ENCODE measurements at places on chromosomes 6 and 20.

DNA sequence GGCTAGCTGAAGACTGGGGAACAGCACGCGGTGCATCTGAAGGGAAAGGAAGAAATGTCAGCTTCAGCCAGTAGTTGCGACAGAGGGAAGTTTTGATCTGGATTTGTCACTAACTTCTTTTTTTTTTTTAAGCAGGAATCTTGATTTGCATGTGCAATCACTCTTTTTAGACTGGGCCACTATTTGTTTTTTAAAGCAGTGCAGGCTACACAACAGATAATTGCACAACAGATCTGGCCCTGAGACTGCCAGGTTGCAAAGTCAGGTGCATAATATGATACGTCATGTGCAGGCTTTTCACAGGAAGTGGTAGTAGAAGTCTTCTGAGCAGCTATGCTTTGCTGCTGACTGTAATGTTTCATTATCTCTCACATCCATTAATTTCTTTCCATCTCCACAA, 13.5 kb downstream of the PFDN4 start:
- DNase-seq: no peak

GRCh38 chr6:32147401-32148132, 4.2 kb downstream of the PRRT1 start:
- no peak for DNase-seq

- no peak for DNase-seq
Observed at GRCh38 chr6:32096394-32097258, 12.5 kb downstream of the TNXB start.

DNA sequence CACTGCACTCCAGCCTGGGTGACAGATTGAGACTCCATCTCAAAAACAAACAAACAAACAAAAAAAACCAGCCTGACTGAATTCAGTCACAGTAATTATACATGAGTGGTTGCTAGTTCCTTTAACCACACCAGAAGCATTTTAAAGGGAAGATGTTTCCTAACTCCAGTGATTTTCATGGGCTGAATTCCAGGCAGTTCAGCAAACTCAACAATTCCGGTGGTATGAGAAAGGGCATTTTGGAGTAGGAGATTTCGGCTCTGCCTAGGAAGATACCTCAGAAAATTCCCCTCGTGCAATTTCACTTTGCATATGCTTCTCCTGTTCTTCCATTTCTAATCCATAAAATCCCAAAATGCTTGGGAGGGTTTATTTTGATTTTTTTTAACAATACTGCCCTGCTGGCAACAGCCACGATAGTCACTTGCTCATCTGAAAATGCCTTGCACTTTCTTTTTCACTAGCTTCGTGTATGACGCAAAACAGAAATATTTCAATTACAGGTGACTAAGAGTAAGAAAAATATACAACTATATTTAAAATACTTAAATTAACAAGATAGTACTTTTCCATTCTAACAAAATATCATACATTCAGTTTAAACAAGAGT, 48.3 kb upstream of the IPCEF1 start:
- DNase-seq: no peak

GRCh38 chr6:121584586-121585369, 149.3 kb downstream of the GJA1 start:
- DNase-seq: no peak

GRCh38 chr6:152293404-152293803, 343.8 kb downstream of the SYNE1 start:
- no peak for DNase-seq

DNA sequence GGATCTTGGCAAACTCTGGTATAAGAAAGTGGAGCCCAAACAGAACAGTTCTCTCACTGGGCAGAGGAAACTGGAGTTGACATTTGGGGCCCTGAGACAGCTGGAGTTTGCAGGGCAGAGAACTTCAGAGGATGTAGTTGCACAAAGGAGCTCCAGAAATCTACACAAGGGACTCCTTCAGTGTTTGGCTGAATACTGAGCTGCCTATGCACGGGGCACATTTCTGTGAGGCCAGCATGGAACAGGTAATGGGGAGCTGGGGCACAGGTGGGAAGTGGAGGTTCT, 169.3 kb downstream of the ANKRD60 start:
- no peak for DNase-seq

DNA sequence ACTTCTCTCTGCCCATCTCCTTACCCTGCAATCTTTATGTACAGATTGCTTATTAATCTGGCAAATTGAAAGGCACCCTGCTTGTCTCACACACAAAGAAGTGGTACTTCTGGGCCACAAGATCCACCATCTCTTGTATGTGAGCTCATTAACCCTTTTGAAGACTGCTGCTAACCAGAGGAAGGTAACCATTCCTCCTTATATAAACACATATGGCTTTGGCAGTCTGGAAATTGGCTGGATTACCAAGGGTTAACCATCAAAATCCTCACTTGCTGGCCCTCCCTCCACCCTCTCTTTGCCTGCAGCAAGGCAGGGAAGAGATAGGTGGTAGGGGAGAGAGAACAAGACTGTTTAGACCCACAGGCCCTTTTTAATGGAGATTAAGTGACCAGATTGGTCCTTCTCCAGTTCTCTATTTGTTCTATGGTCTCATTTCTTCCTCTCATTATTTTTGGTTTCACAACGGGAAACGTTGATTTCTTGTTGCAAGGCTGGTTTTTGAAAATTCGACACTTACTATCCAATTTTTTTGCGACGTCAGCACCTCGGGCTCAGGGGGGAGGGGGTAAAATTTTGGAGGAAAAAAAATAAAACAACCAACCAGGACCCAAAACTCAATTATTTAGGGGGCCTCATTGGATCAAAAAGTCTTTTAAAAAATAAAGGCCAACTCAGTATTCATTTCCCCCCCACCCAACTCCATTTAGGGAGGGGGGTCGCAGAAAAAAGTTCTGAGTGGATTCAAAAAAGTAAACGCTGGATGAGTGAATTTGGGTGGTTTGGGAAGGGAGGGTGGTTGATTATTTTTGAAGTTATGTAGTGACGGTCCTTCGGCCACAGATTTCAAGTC, 859 bp downstream of the PPP1R10 start:
- DNase-seq: peak; percentile 25

GRCh38 chr20:25720285-25720684, 23.6 kb upstream of the ZNF337 start:
- no peak for DNase-seq

GRCh38 chr6:15290067-15290680, 44.3 kb downstream of the JARID2 start:
- DNase-seq: no peak

DNA sequence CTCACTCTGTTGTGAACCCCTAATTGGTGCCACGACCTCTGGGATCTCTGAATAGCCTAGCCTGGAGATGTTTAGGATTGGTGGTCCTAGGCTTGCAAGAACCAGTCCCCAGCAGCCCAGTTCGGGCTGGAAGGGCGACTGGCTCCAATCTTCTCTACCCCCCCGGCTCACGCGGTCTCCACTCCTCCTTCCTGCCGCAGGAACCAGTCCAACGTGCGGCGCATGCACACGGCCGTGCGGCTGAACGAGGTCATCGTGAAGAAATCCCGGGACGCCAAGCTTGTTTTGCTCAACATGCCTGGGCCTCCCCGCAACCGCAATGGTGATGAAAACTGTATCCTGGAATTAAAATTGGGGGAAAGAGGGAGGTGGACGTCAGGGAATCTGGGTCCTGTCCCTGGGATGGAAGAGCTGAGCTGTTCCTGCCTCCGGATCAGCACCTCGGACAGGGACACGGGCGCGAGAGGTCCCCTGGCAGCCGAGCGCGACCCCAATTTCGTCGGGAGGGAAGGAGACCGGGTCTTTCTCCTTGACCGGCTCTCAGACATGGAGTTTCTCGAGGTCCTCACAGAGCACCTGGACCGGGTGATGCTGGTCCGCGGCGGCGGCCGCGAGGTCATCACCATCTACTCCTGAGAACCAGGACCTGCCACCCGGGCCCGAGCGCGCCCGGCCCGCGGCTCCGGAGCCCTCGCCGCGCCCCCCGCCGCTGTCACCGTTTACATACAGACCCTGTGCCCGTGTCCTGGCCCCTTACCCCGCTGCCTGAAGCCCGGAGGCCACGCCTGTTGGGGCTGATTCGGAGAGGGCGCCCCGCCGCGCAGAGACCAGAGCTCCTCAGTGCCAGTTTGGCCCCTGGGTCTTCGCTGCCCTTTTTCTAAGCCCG, 28.2 kb downstream of the SLC12A5 start:
- no peak for DNase-seq
